Fibroblast of gingiva (primary cell): ENCODE measurements at places on chromosomes 7 and 10.

- DNase-seq: peak; percentile 87
Measured at GRCh38 chr10:99681553-99681952, 22.2 kb downstream of the ENTPD7 start.

DNA sequence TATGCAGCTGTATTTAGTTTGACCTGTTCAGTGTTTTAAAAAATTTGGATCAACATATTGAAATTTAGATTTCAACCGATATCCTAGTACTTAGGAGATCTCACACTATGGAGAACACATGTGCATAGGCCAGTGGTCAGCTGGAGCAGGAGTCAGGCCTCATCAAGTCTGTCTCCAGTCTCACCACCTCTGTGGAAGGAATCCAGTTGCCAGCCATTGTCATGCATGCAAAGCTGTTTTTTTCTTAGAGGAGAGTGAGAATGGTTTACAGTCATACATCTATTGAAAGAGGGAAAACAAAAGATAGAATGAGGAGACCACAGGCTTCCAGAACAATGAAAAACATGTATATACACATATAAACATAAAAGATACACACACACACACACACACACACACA lies 7.6 kb upstream of the CLEC5A start:
- DNase-seq: no peak

DNA sequence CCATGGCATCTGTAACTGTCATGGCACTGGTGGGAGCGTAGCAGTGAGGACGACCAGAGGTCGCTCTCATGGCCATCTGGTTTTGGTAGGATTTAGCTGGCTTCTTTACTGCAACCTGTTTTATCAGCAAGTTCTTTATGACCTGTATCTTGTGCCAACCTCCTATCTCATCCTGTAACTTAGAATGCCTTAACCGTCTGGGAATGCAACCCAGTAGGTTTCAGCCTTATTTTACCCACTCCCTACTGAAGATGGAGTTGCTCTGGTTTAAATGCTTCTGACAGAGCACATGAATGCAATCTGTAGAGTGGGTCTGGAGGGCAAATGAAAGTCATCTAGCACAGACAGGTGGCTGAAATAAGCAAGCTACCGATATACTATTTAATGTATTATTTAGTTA lies 55.3 kb upstream of the OPN4 start:
- no peak for DNase-seq

- no peak for DNase-seq
Measured at GRCh38 chr7:9201928-9202327, 768.5 kb downstream of the NXPH1 start.

GRCh38 chr10:104415526-104416165 lies 62.0 kb downstream of the CFAP58 start:
- DNase-seq: no peak
